ENCODE measurements at places on chromosomes 12 and 14. TPM values are rescaled to one million over a fixed set of nuclear protein-coding genes. Genes with fewer than 3 reads are reported as not detected.

DNA sequence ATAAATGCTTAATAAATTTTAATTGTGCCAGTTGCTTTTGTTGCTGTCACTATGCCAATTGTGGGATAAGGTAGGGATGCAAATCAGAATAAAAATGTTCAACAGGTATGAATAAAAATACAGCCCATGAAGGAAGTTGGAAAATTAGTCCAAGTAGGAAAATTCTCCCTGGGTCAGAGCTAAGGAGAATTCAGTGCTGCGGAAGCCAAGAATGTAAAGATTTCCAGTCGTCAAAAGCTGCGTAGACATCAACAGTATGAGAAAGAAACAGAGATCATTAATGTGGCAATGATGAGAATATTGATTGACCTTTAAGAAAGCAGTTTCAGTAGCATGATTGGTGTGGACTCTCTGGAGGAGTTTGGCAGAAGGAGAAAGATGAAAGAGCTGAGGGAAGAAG, 87.9 kb downstream of the PLEKHA5 start:
- DNase-seq: no peak

- DNase-seq: no peak
Measured at GRCh38 chr14:96119947-96120346, 80.8 kb downstream of the C14orf132 start.

GRCh38 chr12:56116267-56117081, at the start of gene RPL41:
RPL41 (plus strand) TSS chr12:56116633.
- no peak for DNase-seq

GRCh38 chr12:95790033-95790916, at the start of gene NTN4:
NTN4 (minus strand) TSS chr12:95790764; CDS start chr12:95790309, 455 bp downstream.
- DNase-seq: no peak

DNA sequence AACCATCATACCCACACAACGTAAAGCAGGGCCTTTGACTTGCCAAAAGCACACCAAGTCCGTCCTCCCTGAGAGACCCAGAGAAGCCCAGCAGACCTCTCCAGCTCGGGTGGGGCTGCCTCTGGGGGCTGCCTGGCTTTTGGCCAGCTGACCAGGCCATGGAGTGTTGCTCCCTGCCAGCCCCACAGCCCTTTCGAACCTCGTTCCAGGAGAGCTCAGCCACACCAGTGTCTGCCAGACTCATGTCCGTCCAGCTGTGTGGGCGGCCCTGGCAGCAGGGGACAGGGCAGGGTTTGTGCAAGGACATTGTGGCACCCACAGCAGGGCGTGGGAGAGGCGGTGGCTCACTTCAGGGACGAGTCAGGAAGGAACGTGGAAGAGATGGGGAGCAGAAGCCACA, 22.6 kb upstream of the IRF2BPL start:
- no peak for DNase-seq

DNA sequence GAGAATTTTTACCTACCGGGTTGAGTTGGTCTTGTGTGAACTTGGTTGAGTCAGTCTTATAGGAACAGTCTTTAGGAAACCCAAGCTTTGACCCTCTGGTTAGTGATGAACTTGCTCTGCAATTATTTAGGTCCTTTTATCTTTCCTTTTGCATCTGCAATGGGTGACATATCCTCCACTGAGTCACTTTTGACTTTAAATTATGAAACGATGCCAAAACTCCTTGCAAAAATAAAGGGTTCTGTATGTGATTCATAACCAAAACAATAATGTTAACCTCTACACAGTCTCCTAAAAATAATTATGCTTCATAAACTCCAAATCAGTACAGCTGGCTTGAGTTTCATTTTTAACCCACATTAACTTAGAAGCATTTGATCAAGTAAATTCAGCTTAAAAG, 979.4 kb downstream of the GALC start:
- no peak for DNase-seq

The KRT8 gene
- 22.8 TPM for total RNA-seq

DNA sequence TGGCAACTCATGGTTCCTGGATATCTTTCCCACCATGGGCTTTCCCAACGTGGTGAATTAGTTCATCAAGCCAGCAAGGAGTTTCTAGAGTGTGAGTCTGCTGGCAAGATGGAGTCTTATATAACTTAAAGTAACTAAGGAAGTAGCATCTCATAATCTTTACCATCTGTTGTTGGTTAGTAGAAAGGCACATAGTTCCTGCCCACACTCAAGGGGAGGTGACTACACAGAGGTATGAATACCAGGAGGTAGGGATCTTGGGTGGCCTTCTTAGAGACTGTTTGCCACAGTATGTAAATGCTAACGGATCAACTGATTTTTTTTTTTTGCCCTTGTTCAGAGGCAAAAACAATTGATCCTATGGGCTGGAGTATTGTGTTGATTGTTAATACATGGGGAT, 446.9 kb downstream of the ATP23 start:
- DNase-seq: no peak

GRCh38 chr12:92987846-92988621, 58.9 kb upstream of the EEA1 start:
- DNase-seq: no peak
